ENCODE measurements at places on chromosomes 12 and 14.

- DNase-seq = no peak
Observed at GRCh38 chr14:20223410-20223809, at the start of gene OR11H6. Gene OR11H6 (plus strand): TSS chr14:20223710. CDS start chr14:20223710, 0 bp downstream.

DNA sequence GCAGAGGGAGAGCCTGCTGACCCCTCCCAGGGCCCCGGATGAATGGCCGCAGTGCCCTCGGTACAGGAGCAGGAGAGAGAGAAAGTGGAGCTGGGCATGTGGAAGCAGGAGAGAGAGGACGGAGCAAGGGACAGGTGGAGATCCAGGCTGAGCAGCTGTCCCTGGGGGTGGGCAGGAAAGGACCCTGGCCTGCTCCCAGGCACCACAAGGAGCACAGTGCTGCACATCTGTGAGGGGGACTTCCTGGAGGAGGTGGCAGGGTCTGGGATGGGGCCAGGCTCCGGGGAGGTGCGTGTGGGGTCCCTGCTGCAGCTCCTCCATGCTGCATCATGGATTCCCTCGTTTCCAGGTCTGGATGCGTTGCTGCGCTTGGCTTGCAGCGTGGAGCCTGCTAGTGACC, 13.0 kb upstream of the DLK1 start:
- DNase-seq = no peak

DNA sequence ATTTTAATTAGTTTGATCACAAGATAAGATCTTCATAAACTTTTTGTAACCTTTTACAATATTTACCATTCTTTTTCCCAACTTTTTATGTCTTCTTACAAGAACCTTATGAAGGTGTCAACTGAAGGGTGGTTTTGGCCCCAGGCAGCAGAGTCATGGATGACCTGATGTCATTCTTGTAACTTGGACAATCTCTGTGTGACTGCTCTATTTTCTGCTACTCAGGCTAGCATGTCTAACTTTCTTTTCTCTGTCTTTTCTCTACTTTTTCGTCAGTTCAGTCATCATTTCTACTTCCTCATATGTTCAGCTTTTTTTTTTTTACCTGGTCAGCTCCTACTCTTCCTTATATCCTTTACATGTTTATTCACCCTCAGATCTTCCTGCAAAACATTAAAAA, 150.7 kb upstream of the PTPRQ start:
- no peak for DNase-seq

- DNase-seq = no peak
Observed at GRCh38 chr14:34853041-34853440, 22.1 kb downstream of the BAZ1A start.

- no peak for DNase-seq
Observed at GRCh38 chr12:114025935-114026334, 59.8 kb upstream of the RBM19 start.

GRCh38 chr12:57377103-57377840, 53.6 kb downstream of the R3HDM2 start:
- no peak for DNase-seq

DNA sequence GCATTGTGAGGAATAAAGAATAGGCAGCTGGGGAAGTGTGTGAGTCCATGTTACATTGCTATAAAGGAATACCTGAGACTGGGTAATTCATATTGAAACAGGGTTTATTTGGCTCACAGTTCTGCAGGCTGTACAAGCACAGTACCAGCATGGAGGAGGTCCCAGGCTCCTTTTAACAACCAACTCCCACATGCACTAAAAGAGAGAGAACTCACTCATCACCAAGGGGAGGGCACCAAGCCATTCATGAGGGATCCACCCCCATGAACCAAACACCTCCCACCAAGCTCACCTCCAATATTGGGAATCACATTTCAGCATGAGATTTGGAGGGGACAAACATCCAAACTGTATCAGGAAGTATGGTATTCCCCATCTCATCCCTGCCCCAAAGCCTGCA, 11.9 kb upstream of the DHRS4 start:
- no peak for DNase-seq

- DNase-seq = peak; percentile 41
Observed at GRCh38 chr14:105091517-105092170, 26.4 kb upstream of the GPR132 start.

- DNase-seq = no peak
Observed at GRCh38 chr12:52255926-52256583, 18.4 kb upstream of the KRT86 start.

DNA sequence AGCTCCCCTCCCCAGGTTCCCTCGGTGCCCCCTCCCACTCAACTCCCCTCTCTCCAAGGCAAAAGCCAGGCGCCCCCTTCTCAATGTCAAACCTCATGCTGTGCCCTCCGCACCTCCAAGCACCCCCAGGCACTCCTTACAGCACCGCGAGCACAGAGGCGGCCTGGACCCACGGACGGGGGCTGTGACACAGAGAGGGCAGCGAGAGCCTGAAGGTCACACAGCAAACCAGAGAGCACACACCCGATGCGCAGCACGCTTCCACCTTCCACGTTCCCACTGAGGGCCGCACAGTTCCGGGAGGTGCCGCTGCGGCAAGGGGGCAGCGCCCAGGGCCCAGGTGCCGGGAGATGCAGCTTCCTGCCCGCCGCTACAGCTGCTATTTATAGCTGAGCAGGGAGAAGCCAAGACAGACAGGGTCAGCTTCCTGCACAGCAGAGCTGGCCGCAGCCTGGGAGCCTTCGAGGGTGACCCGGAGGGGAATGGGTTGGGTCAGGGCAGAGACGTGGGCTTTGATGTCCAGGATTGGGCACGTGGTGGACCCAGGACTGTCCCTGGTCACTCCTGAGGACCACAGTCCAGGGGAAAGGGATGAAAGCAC, 12.9 kb downstream of the NCOR2 start:
- DNase-seq = no peak

- DNase-seq = no peak
Observed at GRCh38 chr12:88227871-88228270, 85.8 kb downstream of the TMTC3 start.

DNA sequence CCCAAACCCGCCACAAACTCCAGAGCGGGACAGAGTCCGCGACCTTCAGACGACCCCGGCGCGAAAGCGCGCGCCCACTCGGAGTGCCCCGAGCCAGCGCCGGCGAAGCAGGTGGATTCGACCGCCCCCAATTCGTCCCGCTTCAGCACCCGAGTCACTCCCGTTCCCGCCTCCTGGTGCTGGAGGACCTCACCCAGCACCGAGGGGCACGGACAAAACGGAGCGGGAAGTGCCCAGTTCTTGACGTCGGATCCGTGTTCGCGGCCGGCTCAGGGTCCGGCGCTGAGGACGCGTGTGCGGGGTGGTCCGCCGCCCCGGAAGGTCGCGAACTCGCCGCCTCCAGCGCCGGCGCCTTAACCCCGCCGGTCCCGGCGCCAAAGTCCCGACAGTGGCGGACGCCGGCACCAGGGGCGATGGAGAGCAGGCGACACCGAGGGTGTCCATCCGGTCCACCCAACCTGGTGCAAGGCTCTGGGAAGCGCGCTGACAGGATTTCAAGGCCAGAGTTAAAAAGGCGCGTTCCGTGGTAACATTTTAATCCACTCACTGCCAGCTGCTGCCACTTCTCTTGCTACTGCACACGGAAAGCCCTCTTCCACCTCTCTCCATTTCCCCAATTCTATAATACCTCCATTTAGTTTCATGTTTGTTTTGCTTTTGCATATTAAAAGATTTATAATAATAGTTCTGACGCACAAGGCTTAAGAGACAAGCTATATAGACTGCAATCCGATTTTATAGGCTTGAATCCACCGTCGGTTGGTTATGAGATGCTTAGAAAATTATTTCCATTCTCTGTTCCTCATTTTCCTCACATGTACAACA, 240.0 kb upstream of the CPNE8 start:
- DNase-seq = no peak

GRCh38 chr14:67332468-67332867, 27.1 kb downstream of the ATP6V1D start:
- no peak for DNase-seq

GRCh38 chr14:55756078-55756477, 176.1 kb downstream of the KTN1 start:
- DNase-seq = no peak

- DNase-seq = no peak
Observed at GRCh38 chr14:67705211-67705610, 3.5 kb downstream of the RDH12 start.

DNA sequence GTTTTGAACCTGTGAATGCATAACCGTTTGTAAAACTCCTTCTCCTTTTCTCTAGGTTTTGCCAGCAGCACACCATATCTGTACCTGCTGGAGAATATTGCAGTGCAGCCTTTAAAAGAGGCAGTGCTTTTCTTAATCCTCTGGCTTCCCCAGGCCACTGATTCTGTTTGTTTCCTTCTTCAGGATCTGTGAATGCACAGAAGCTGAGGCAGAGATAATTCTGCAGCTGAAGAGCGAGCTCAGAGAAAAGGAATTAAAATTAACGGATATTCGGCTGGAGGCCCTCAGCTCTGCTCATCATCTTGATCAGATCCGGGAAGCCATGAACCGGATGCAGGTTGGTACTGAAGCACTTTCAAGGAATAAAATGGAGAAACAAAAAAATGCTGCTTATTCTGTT, 348.7 kb downstream of the NAV3 start:
- no peak for DNase-seq

GRCh38 chr12:25317553-25317952, 66.8 kb upstream of the KRAS start:
- no peak for DNase-seq

- DNase-seq = no peak
Observed at GRCh38 chr12:14560904-14561574, 6.6 kb downstream of the PLBD1 start.

DNA sequence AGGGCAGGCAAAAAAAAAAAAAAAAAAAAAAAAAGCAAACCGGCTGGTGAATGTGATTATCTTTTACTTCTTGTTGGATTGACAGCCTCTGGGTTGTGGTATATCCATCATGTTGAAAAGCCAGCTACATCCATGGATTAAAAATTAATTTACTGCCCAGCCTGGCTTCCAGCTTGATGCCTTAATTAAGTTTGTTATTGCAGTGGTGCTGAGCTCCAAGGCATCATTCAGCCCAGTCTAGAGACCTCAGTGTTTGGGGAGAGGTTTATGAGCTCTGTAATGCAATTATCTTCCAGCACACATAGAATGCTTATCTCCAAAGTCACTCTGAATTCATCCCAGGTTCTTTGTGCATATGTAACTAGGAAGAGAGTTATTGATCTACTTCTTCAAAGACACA, 114.8 kb downstream of the RIMBP2 start:
- DNase-seq = no peak

GRCh38 chr12:108479364-108480070, 35.6 kb upstream of the FICD start:
- no peak for DNase-seq

DNA sequence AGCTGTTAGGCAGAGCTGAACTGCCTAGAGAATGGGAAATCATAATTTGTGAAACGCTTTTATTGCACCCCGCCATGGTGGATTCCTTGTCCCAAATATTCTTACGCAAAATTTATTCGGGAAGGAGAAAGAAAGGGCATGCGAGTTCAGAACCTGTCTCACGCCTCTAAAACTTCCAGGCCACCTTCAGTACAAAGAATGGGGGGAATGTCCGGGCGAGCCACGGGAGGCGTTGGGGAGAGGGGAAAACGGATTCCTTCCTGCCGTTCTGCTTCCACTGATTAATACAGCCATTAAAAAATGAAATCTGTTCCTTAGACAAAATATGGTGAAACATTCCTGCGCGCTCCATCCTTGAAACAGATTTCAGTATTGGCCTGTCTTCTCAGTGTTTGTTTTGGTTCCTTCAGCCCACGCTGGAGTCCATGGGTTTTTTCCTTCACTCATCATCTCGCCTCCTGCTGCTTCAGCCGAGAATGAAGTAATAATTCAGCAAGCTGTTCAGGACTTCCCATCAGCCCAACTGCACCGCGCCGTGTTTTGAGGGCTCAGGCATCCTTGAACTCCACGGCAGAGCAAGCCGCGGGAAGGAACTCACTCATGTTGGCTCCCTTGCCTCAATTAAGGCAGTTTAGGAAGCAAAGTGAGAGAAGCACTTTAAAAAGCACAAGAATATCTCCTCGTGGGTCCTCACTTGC, 47.7 kb upstream of the CDKN3 start:
- no peak for DNase-seq

DNA sequence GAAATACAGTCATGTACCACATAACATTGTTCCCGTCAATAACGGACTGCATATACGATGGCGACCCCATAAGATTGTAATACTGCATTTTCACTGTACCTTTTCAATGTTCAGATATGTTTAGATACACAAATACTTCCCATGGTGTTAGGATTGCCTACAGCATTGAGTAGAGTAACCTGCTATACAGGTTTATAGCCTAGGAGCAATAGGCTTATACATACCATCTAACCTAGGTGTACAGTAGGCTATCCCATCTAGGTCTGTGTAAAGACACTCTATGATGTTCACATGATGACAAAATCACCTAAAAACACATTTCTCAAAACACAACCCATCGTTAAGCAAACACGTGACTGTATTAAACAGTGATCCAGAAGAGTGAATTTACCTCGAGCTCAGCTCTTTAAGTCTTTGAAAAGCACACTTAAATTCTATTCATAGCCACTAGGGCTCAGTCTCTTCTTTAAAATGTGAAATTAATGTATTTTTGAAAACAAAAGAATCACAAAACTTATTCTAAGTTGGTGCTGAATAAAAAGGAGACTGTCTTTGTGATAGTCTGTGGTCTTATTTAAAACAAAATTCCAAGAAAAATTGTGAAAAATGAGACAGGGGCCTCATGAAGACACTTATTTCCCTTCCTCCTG, 239.1 kb upstream of the ARID2 start:
- DNase-seq = no peak

- no peak for DNase-seq
Observed at GRCh38 chr14:104514156-104514848, 65.3 kb upstream of the C14orf180 start.

- peak; percentile 33 for DNase-seq
Observed at GRCh38 chr12:84874125-84874824, 38.3 kb downstream of the SLC6A15 start.
